ENCODE measurements at places on chromosomes 5 and 9. TPM values are rescaled to one million over a fixed set of nuclear protein-coding genes. Genes with fewer than 3 reads are reported as not detected.

Gene SPINK9
- total RNA-seq, result not detected

Gene SMIM33
- total RNA-seq, result not detected

Gene STPG3
- 0.26 TPM for total RNA-seq

Gene HAVCR2
- not detected for total RNA-seq

Gene LCN15
- 0.05 TPM for total RNA-seq

Gene CCDC192
- not detected for total RNA-seq

Gene SH2D3C
- total RNA-seq, result 0.49 TPM

Gene AHRR
- total RNA-seq, result 23.6 TPM

Gene ROPN1L
- total RNA-seq, result 3.0 TPM

Gene AUH
- 7.7 TPM for total RNA-seq

Gene GRK6
- 56.1 TPM for total RNA-seq

Gene YIPF5
- total RNA-seq, result 43.4 TPM

Gene C5orf46
- not detected for total RNA-seq

Gene ACSL6
- total RNA-seq, result 0.18 TPM

Gene PCSK1
- not detected for total RNA-seq

Gene FBP1
- total RNA-seq, result 0.36 TPM

Gene KIF20A
- total RNA-seq, result 55.4 TPM

Gene FCN1
- total RNA-seq, result not detected

Gene ANKHD1
- 140 TPM for total RNA-seq

Gene TNC
- 5.7 TPM for total RNA-seq

Gene N4BP3
- 2.3 TPM for total RNA-seq

Gene GPR21
- total RNA-seq, result not detected

Gene GGTA1
- total RNA-seq, result not detected

Gene MRRF
- 28.4 TPM for total RNA-seq

Gene IL33
- total RNA-seq, result not detected

Gene SLC36A3
- not detected for total RNA-seq

Gene IFNB1
- not detected for total RNA-seq

Gene PDLIM4
- 9.9 TPM for total RNA-seq

Gene SPINK4
- not detected for total RNA-seq

Gene AQP7
- 0.26 TPM for total RNA-seq

Gene ROR2
- 5.9 TPM for total RNA-seq

Gene GABBR2
- 6.3 TPM for total RNA-seq

Gene ZNF354C
- total RNA-seq, result 4.3 TPM

Gene TNFSF15
- 0.03 TPM for total RNA-seq

Gene CCNO
- total RNA-seq, result 12.3 TPM

Gene TSSK1B
- not detected for total RNA-seq
